COLO829 (cell line): ENCODE measurements at places on chromosomes 5 and 9.

- no peak for DNase-seq
These were observed 280.3 kb upstream of the WWC1 start for GRCh38 chr5:168011096-168011495.

- no peak for DNase-seq
These were observed 61.6 kb downstream of the ICE1 start for GRCh38 chr5:5483880-5484598.

GRCh38 chr9:5025416-5025815 is 40.3 kb downstream of the JAK2 start:
- no peak for DNase-seq

DNA sequence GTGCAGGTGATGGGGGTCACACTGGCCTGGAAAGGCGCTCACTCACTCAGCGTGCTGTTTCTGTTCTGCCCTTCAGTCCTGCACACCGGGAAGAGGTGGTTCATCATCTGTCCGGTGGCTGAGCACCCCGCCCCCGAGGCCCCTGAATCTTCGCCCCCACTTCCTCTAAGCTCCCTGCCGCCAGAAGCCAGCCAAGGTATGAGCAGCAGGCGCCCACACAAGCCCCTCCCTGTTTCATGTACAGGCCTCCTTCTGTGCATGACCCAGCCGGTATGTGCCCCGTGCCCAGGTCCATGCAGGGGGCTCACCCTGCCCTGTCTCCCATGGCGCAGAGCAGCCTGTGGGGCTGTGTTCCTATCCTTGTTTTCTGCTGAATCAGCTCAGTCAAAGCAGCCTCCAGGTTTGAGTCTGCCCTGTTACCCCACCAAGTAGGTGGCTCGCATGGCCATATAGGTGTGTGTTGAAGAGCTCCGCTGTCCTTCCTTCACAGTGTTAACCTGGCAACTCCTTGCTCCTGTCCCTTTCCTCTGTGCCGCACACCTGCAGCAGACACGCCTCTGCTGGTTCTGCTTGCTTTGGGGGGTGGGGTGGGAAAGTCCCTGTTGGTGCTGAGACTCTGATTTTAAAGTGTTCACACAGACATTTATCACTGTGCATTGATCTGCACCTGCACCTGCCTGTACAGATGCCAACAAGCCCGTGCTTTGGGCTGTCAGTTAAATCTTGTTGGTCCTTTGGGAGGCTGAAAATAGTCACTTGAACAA is 84.8 kb downstream of the WNK2 start:
- DNase-seq = no peak
